ENCODE measurements at places on chromosomes 4 and X.

DNA sequence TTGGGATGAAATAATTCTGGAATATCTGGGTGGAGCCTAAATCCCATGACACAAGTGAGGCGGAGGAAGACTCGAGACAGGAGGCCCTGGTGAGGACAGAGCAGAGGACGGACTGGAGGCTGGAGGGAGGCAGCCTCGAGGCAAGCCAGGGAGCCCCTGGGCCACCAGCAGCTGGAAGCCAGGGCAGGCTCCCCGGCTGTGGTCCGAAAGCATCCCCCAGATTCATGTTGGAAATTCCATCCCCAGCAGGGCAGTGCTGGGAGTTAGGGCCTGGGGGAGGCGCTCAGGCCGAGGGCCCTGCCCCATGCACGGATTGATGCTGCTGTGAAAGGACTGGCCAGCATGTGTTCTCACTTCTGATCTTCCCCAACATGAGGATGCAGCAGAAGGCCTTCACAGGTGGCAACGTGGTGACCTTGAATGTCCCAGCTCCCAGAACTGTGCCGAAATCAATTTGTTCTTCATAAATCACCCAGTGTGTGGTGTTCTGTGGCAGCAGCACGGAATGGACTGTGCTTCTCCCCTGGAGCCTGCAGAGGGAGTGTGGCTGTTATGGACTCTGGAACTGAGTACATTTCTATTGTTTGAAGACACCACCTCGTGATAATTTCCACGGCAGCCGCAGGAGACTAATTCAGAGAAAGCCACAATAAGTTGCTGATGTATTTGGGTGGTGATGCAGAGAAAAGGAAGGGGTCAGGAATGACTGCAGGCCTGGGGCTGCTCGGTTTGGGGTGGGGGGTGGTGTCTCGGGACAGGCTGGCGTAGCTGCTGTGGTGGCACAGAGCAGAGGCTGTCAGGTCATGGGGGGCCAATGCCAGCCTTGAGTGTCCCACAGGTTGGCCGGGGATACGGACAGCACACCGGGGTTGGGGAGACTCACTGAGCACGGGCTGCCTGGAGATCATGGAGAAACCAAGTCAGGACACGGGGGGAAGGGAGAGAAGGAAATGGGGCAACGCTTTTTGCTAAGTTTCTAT, 56.9 kb downstream of the PCGF3 start:
- no peak for DNase-seq

GRCh38 chr4:165945991-165946390, 73.0 kb downstream of the TLL1 start:
- DNase-seq, result no peak

DNA sequence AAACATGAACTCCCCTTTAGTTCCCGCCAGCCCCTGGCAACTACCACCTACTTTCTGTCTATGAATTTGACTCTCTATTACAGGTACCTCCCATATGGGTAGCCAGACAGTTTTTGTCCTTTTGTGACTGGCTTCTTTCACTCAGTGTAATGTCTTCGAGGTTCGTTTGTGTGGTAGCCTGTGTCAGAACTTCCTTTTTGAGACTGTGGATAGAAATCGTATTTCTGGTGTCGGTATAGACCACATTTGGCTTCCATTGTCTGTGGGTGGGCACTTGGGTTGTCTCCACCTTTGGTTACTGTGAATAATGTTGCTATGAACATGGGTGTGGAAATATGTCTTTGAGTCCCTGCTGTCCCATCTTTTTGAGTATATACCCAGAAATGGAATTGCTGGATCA, 5.4 kb upstream of the CLDN34 start:
- no peak for DNase-seq

DNA sequence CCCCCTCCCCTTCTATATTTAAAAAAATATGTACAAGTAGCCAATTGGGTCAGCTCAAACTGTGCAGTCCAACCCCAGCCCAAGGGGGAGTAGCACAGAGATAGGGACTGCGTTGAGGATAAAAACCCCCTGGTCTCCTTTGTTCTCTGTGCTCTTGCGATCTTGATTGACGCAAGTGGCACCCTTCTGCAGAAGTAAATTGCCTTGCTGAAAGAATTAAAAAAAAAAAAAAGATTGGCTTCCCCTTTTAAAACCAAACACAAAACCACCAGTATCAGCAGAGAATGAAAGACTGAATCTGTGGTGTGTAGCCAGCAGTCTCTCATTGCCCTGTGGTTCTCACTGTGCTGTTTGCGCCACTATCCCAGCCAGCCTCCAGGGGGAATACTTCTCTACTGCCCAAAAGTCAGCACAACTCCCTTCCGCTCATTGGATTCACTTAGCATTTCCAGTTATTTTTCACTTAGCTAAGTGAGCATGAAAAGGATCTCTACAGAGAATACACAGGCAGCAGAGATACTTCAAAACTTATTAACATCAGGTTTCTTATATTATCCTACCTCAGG, 29.7 kb downstream of the MANBA start:
- DNase-seq, result peak; percentile 19

GRCh38 chrX:39936886-39937770, 160.6 kb downstream of the BCOR start:
- DNase-seq, result no peak

GRCh38 chr4:52657618-52658501, 1.2 kb downstream of the USP46 start:
- DNase-seq, result peak; percentile 15

DNA sequence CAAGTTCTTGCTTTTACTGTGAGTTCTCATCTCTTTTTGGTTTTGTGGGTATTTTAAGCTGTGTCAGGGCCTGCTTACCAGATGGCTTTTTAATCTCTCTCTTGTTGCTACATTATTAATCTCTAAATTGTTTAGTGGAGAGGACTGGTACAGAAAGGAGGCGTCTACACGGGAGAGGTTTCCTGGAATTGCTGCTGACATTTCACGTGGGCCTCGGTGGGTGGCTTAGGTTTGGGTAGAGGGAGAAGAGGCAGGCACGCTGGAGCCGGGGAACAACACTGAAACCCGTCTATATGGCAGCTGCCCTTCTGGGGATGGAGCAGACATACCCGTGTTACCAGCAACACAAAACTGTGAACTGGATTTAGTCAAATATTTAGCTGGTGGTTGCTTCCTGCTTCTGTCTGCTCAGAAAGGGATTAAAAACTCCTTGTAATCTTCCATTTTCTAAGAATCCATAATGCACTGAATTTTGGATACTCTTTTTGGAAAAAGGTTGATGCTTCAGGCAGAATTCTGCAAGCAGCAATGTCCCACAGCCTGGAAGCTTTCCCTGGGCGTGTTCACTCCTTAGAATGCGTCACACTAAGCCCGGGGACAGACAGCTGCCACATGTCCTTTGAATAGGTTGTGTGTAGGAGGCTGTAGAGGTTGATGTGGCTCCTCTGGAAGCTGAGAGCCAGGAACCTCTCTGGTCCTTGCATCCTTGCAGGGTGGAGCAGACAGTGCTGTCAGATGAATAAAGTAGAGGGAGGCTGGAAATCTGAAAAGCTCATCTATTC, 199.8 kb upstream of the GATB start:
- DNase-seq, result no peak

DNA sequence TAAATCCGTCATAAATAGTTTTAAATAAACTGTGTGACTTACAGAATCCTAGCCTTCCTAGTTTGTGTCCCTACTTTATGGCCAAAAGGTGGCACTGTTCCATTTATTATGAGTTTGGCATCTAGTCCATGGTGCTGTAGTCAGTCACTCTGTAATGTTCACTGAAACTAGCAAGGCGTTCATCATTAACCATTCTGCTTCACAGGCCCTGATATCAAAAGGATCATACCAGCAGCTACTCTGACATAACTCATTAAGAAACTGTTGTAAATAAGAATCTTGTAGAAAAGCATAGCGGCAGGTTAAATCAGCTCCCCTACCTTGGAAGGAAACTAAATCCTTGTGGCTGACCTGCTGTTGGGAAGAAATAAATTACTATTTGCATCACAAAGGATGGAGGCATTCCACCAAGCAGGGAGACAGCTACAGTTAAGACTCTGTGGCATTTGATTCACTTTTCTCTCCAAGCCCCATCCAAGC, 919.6 kb upstream of the DIAPH2 start:
- no peak for DNase-seq

DNA sequence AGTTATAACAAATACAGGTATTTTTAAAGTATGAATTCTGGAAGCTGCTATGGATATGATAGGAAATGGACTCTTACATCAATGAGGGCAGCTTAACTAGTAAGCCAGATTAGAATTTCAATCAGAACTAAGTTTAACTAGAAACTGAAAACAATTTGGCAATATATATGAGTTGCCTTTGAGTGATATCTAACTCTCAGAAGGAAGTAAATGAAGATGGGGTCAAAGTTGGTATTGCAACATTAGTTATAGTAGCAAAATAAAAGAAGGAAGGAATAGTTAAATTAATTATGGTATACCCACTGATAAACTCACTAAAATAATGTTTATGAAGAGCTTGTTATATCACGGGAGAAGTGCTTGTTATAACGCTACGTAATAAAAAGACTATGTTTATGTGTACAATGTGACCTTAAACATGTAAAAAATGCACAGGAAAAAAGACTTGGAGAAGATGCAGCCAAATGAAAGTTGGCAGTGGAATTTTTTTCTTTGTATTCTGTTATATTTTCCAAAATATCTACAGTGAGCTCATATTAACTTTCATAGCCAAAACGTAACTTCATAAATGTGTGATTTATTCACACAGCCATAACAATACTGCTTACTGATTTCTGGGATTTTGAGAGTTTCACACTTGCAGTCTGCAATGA, 34.5 kb downstream of the PHKA2 start:
- DNase-seq, result no peak

DNA sequence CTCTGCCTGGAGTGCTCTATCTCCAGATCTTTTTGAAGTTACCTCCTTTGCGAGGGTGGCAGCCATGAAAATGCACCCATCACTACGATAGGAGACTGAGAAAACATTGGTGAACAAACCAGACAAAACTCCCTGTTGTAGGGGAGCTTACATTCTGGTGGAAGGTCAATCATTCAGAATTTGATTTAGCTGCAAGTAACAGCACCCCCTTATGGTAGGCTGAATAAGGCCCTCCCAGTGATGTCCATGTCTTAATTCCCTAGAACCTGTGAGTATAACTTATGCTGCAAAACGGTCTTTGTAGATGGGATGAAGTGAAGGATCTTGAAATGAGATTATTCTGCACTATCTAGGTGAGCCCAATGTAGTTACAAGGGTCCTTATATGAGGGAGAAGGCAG, 5.6 kb upstream of the TEC start:
- no peak for DNase-seq

DNA sequence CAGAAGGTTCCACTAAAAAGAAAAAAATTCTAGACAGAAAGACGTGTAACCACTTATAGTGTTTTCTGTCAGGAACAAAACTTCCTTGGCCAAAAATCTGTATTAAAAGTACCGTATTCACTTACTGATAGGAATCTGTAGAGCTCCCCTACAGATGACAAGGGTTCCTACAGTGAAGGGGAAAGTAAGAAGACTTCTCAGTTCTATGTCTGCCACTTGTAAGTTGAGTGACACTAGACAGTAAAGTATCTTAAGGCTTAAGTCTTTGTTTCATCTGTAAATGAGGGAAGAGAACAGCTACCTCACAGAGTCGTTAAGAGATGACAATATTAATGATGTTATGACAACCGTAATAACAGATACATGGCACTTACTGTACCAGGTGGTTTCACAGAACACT, 3.3 kb downstream of the COQ2 start:
- DNase-seq, result no peak

- DNase-seq, result no peak
Observed at GRCh38 chr4:61301271-61301670, 101.1 kb downstream of the ADGRL3 start.

DNA sequence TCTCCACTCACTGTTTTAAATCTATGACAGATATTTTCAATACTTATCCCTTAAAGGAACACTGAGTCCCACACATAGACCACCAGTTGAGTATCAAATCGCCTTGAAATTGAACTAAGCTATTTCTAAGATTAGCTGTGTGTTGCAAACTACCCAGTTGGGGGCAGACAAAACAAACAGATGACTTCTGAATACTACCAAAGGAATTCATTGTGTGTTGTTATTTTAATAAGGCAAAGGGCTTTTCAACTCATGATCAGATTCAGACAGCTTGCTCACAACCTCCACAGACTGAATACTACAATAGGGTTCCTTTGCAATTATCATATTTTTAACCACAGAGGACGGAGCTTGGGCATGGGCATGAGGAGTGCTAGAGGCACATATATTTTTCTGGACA, 283.0 kb upstream of the GPC4 start:
- DNase-seq, result no peak

DNA sequence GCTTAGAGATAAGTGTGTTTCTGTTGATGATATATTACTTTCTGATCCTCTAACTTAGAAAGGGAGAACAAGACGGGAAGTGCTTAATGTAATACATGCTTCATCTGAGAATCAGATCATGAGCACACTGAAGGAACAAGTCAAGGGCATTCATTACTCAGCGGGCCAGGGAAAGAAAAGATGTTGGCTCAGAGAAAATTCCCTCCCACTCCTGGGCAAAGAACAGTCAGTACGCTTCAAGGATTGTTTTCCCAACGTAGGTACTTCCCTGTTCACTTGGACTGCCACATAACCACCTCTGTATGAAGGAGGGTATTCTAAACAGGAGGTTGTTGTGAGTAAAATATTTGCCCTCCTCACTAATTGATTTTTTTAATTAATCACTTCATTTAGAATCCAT, 374.5 kb upstream of the FMR1 start:
- no peak for DNase-seq

DNA sequence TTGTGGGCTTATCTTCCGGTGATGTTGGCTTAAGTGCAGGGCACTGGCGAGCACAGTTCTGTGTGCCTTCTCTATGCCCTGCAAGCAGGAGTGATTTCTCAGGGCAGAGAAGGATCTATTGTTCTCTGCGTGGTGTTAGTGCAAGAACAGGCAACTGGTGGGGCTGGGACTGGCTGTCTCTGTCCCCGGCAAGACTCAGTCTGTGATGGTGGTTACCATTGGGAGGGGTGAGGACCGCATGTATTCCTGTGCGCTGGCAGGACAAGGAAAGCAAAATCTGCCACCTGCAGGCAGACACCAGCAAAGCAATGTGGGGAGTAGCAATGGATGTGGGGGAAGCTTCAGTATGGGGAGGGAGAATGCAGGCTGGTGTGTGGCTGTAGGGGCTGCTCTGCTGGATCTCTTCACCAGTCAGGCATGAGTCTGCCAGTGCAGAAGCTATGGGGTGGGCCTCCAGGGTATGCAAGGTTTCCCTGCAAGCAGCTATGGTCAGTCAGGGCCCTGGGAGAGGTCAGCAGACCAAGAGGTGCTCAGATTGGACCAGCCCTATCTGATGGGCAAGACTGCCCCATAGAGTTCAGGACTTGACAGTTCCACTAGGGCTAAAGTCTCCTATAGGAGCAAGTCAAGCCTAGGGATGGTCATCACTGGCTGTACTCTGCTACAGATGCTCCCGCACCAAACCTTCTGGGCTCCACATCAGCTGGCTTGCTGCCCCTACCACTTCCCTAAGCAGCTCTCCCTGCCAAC, 16.8 kb downstream of the PF4 start:
- peak; percentile 8 for DNase-seq

DNA sequence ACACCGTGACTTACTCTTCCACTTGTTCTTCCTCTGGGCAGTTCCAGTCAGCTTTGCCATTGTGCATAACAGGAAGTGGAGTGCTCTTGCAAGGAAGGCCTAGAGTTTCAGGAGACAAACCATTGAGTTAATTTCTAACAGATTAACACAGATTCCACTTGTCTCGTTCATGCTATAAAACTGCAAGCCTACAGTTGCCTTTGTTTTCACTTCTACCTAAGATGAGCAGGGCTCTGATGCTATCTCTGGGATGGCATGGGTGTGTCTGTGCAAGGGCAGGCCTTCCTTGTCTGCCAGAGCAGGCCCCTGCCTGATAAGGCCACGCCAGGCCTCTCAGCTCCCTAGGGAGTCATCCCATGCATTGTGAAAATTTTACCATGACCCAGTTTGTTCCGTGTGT, 67.7 kb upstream of the PGRMC2 start:
- DNase-seq, result no peak

Data from HL-60 (cell line).